Sciatic nerve (tissue), 2 donors: ENCODE measurements at places on chromosomes 13 and 19.

DNA sequence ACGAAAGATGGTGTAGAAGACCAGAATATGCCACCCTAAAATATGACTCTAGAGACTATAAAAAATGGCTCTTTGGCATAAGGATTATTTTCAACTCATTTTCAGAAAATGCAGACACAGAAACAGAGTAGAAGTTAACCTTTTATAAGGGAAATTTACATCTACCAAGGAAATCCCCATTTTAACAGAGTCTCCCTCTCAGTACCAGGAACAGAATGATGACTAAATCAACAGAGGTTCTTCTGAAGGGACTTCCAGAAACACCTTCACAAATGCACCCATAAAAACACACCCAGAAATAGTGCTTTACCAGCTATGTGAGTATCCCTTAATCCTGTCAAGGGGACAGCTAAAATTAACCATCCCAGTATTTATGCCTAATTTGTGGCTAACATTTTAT is 29.1 kb downstream of the PLPP2 start:
- no peak for DNase-seq

- no peak for DNase-seq
These were observed 89.2 kb downstream of the RGCC start for GRCh38 chr13:41546372-41547190.

DNA sequence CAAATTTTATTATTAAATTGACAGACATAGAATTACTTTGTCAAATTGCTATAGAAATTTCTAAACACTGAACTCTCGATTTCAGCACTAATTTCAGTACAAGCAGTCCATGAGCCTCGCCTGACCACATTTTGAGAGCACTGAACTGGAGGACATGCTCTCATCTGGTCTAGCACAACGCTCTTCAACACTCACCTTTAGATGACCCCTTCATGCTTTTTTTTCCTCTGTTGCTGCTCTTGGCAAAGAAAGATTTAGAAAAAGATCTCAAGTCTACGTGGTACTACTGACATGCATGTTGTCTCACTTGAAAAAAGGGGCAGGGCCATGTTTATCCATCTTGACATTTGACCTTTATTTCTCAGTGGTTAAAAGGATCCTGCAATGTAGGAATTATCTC is 981.5 kb downstream of the DIAPH3 start:
- DNase-seq, result no peak

DNA sequence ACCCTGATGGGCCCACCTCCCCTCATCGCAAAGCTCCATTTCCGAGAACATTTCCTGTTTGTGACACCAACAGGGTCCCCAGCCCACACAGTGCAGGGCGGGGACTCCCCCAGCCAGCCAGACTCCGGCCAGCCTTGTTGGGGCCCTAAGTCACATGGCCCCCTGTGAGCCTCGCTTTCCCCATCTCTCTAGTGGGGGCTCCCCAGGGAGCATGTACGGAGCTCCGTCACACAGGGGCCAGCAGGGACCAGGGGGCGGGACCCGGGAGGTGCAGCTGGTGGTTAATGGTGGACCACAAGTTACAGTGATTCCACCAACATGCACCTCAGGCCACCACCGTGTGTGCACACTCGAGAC is 1.7 kb downstream of the TBXA2R start:
- DNase-seq, result no peak
